ENCODE measurements at places on chromosomes 4 and X.

DNA sequence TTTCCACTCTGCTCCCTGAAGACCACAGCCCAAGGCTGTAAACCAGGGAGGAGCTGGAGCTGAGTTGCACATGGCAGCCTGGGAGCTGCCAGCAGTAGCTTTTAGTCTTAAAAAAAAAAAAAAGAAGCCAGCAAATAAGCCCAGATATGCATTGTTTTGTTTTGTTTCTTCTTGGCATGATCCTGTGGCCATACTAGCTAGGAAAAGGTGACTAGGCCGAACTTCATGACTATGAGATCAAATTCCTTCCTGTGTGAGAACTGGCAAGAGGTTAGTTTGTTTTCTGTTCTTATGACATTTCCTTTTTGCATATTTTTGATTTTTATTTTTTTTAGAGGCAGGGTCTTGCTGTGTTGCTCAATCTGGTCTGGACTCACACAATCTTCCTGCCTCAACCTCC is 323.3 kb downstream of the DCTD start:
- no peak for DNase-seq

- DNase-seq = no peak
These were observed 4.0 kb downstream of the PCYT1B start for GRCh38 chrX:24643116-24643515.

- no peak for DNase-seq
These were observed 121.0 kb upstream of the STOX2 start for GRCh38 chr4:183783991-183784553.

DNA sequence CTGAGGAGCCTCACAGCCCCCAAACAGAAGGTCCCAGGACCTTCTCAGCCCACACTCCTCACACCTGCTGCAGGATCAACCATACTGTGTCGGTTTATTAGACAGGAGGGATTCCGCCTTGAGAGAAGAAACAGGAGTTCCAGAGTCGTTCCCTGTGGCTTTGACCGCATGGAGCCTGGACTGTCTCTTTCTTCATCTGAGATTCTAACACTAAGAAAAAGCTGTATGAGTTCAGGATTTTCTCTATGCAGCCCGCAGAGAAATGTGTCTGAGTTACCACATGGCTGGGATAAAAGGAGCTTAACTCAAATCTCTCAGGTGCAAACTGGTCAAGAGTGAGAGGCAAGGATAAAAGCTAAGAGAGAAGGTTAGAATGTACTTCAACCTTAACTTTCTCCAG is 126.7 kb downstream of the AFAP1 start:
- no peak for DNase-seq

DNA sequence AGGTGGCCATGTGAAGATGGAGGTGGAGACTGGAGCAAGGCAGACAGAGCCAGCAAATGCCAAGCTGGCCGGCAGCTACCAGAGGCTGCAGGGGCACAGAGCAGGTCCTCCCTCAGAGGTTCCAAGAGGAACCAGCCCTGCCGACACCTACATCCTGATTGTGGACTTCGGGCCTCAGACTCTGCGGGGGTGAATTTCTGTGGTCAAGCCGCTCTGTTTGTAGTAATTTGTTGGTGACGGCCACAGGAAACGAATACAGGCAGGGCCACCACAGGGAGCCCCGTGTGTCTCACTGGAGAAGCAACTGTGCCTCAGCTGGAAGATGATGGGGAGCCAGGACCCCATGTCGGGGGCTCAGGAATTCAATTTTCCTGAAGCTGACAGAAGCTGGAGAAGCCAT is 28.3 kb downstream of the ZFYVE28 start:
- no peak for DNase-seq

DNA sequence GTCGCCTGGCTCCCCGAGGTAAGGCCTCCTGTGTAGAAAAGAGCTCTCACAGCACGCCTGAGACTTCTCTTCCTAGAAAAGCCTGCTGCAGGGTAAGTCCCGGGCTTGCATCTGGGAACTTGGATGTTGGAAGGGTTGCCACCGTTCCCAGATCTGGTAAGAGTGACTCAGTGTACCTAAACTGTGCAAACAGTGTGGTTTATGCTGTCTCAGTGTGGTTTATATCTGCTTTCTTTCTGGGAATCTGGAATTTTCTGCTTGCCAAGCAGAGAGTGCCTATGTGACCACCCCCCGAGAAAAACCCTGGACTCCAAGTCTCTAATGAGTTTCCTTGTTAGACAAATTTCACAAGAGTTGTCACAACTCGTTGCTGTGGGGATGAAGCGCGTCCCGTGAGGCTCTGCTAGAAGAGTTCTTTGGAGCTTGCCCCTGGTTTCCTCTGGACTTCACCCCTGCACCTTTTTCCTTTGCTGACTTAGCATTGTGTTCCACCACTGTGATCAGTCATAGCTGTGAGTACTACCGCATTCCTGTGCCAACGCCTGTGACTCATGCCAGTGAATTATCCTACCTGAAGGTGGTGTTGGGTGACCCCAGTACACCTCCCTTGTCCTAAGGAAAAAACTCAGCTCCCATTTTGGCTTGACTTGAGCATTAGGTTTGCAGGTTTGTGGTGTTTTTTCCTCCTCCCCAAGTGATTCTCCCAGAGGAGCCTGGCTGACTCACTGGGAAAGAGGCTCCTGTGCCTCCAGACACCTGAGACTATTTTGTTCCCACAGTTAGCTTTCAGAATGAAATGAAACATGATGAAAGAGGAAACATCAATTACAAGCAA is 14.5 kb downstream of the SLC2A9 start:
- no peak for DNase-seq

GRCh38 chr4:173448103-173448502 is 49.2 kb upstream of the SCRG1 start:
- DNase-seq = peak; percentile 91

GRCh38 chrX:138669693-138670092 is 41.8 kb downstream of the FGF13 start:
- no peak for DNase-seq

DNA sequence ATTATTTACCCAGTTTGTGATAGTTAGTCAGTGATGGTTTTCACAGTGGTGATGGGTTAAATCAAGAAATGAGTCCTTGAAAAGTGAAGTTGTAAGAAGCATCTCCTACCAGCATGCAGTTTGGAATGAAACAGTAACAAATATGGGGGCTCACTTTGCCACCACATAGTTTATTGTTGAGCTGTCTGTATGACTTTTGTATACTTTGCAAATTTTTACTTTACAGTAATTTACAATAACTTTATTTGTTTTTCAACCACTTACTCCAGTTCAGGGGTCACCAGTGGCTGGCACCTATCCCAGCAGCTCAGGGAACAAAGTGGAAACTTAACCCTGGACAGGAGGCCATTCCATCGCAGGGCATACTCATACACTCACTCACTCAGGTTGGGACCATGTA is 64.5 kb upstream of the ANKRD50 start:
- DNase-seq = no peak

DNA sequence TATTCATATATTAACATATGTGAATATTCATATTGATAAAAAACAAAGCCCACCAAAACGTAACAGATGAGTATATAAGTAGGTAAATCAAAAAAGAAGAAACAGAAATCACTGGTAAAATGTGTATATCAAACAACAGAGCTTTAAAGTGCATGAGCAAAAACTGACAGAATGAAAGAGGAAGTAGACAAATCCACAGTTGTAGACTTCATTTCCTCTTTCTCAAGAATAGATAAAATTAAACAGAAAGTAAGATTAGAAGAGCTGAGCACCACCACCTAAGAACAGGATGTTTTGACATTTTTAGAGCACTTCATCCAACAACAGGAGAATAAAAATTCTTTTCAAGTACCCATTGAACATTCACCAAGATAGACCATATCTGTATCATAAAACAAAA is 64.6 kb downstream of the CNKSR2 start:
- DNase-seq = no peak

DNA sequence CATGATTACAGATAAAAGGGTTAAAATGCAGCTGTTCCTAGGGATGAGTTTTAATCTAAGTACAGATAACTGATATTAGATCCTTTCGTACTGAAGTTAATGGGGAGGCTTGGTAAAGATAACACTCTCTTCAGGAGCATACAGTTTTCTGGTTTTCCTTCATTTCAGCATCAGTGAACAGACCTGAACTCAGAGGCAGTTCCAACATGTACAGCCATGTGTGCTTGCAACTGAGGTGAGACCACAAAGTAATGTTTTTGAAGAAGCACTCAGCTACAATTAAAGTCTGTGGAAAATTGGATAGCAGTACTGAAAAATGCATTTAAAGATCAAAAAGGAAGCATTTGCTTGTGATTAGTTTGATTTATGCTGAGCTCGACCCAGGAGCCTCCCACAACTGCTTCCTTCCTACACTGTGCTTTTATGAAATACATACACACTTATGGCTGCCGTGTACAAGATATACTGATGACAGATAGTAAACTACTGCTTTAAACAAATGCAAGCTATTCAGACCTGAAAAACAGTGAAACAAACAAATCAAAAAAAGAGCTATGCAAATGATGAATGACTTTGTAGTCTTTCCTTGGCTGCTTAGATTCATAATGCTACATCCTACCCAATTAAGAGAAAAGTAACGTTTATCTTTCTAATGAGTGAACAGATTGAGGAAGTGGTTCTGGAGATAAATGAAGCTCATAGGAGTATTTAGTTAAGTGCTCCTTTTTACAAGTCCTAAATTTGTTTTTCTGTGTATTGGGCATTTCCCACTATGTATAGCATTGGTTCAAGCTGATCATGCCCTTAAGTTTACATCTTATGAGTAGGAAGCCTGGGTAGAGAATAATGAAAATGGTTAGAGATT is 68.4 kb downstream of the PDLIM5 start:
- DNase-seq = no peak

GRCh38 chrX:132022967-132023895 is at the start of gene STK26:
TSS of gene STK26 (plus strand) at chrX:132023302. CDS start at chrX:132023618, 316 bp downstream.
- peak; percentile 70 for DNase-seq

GRCh38 chr4:85126991-85127591 is 160.6 kb upstream of the WDFY3 start:
- DNase-seq = no peak

- DNase-seq = no peak
These were observed 1297.7 kb downstream of the C4orf33 start for GRCh38 chr4:130393642-130394041.

- DNase-seq = no peak
These were observed 567.3 kb downstream of the PDHA2 start for GRCh38 chr4:96407225-96407624.

- DNase-seq = no peak
These were observed 222.1 kb downstream of the PCDH18 start for GRCh38 chr4:137310166-137310565.

- no peak for DNase-seq
These were observed 168.7 kb downstream of the NR3C2 start for GRCh38 chr4:148273501-148273986.

DNA sequence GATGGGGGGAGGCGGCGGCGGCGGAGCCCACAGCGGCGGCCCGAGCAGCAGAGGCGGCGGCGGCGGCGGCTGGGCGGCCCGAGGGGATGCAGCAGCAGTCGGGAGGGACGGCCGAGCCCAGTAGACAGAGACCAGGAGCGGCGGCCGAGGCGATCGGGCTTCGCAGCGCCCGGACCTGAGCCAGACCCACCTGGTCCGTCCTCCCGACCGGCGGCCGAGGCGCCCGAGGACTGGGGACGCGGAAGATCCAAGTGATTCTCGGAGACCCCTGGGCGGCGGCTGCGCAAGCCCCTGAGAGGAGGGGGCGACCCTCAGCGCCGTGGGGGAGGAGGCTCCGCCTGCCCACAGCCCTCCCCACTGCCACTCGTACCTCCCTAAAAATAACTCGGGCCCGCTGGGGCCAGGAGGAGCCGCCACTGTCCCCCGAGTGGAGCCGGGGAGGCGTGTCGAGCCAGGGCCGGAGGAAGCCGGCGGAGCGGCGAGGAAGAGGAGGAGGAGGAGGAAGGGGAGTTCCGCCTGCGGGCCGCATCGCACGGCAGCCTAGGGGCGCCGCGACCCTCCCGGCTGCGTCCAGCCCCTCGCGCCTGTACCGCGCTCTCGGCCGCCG is 608 bp downstream of the RAPGEF2 start:
- no peak for DNase-seq

DNA sequence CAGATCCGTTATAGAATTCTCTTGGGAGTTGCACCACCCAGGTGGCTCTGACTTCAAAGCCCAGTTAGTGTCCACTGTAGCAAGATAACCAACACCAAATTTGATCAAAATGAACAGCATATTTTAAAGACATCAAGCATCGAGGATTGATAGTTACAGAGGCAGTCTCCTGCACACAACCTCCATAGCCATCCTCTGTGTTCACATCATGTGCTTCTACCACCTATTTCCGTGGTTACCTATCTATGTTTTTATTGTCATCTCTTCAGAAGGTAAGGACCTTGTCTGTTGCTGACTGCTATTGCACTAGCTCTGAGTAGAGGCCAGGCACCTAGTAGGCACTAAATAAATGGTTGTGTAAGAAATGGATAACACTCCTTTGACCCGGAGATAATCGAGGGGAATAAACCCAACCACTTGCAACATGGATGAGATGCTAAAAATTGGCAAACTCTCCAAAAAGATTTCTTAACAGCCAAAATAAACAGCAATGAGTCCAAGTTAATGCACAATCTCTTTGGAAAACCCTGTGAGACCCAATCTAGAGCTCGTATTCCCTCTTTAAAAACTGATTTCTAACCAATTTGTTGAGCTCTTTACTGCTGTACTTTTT is 14.7 kb upstream of the C1QTNF7 start:
- DNase-seq = no peak

- DNase-seq = no peak
These were observed 22.2 kb downstream of the PSAPL1 start for GRCh38 chr4:7412554-7412912.

- no peak for DNase-seq
These were observed 489.0 kb downstream of the FAM133A start for GRCh38 chrX:94162971-94163370.

DNA sequence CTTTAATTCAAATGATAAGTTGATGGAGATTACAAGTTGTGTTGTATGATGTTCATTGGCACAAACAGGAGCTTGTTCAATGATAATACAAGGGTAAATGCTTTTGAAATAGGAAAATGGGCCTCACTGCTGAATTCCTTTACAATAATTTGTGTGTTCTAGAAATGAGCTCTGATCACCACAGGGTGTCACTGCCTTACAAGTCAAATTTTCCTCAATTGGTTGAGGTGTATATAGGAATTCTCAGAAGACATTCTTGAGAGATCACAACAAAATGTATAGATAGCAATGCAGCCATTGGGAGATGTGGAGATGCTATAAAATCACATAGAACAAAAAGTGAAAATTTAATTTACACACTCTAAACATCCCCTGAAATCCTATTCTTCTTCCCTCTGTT is 49.6 kb downstream of the KLF8 start:
- DNase-seq = peak; percentile 0

GRCh38 chr4:147747787-147748454 is 16.0 kb downstream of the ARHGAP10 start:
- no peak for DNase-seq

DNA sequence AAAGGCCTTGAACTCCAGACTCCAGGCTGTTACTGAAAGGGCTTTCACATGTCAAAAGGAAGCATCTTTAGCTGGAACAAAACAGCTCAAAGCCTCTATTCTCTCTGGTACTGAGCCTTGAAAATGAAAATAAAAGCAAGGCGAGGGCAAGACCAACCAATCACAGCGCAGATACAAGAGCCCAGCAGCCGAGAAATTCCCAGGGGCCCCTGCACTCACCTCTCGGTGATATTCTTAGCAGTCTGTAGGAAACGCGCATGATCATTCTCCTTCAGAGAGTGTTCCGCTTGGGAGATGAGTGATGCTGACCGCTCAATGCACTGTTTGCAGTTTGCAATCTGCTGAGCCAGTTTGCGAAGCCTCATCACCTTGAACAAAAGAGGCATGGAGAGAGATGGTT is 138.1 kb downstream of the MID1 start:
- DNase-seq = no peak

GRCh38 chr4:69831646-69832325 is 28.2 kb downstream of the SULT1E1 start:
- DNase-seq = no peak

- no peak for DNase-seq
These were observed 30.1 kb downstream of the NEUROG2 start for GRCh38 chr4:112485930-112486329.

Data from NCI-H1694 (cell line).